ENCODE measurements at places on chromosomes 6 and 20.

- DNase-seq = no peak
Observed at GRCh38 chr6:22899426-22899825, 330.1 kb downstream of the HDGFL1 start.

- no peak for DNase-seq
Observed at GRCh38 chr20:51608061-51608460, 65.5 kb upstream of the NFATC2 start.

- DNase-seq = no peak
Observed at GRCh38 chr6:70411542-70412251, 1.6 kb upstream of the FAM135A start.

GRCh38 chr6:110053395-110054240, 75.5 kb downstream of the GPR6 start:
- DNase-seq = no peak

GRCh38 chr20:5652626-5653553, 97.3 kb upstream of the SHLD1 start:
- no peak for DNase-seq

DNA sequence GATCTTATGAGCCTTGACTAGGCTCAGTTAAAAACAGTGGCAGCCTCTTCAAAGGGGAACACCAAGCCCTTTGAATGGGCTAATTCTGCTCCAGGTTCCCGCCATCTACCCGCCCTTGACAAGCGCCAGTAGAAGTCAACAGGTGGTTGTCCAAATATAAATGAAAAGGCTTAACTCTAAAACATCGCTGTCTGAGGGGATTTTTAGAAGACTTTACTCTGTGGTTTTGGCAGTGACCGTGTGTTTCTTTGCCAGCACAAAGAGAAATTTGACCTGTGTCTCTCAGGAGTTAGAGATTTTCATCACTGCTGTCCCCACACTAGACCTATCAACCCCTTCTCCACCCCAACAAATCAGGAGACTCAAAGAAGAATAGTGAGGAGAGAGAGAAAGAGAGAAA, 19.8 kb upstream of the SIM1 start:
- no peak for DNase-seq

DNA sequence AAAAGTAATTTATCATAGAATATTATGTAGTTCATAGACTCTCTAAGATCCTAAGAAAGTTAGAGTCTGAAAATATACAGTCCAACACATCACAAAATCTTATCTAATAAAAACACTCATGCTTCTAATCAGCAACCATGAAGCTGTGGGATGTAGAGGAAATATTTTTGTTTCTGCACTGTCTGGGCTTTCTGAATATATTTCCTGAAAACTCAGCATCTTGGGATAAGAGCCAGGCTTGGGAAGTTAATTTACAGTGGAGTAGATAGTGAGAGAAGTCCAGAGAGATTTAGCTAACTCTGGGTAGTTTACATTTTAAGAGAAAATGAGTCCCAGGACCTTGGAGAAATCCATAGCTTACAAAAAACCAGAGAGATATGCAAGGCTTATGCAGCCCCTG, 150.4 kb upstream of the BMP5 start:
- no peak for DNase-seq

GRCh38 chr6:117907601-117908245, 659 bp downstream of the SLC35F1 start:
- no peak for DNase-seq

- no peak for DNase-seq
Observed at GRCh38 chr6:66866801-66867200, 1159.8 kb upstream of the EYS start.

- DNase-seq = no peak
Observed at GRCh38 chr20:18734525-18735189, 78.9 kb upstream of the SCP2D1 start.

DNA sequence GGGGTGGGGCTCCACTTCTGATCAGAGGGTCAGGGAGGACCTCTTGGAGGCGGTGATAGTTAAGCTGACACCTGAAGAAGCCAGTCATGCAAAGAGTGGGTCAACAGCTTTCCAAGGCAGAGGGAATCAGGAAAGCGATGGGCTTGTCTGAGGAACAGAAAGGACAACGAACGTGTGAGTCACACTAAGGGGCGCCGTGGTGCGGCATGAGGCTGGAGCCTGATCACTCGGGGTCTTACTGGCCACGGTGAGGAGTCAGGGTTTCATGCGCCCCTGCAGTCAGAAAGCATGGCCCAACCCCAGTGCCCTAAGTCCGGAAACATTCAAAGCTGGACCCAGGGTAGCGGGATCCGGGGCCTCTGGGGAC, 50.6 kb upstream of the SLC32A1 start:
- DNase-seq = no peak

GRCh38 chr20:50191065-50191543, 474 bp downstream of the CEBPB start:
- no peak for DNase-seq

DNA sequence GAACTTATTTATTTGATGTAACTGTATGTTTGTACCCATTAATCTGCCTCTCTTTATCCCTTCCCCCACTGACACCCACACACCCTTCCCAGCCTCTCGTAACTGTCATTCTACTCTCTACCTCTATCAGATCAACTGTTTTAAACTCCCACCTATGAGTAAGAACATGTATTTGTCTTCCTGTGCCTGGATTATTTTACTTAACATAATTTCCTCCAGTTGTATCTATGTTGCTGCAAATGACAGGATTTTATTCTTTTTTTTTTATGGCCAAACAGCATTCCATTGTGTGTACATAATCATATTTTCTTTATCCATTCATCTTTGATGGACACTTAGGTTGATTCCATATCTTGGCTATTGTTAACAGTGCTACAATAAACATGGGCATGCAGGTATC, 49.3 kb downstream of the PHACTR2 start:
- no peak for DNase-seq

- no peak for DNase-seq
Observed at GRCh38 chr6:56664029-56664428, 21.3 kb upstream of the DST start.

GRCh38 chr6:158548418-158549161, 11.3 kb upstream of the TMEM181 start:
- no peak for DNase-seq

- no peak for DNase-seq
Observed at GRCh38 chr6:36867471-36868224, 7.0 kb downstream of the PPIL1 start.

GRCh38 chr6:166379800-166380199, 2.9 kb downstream of the MPC1 start:
- no peak for DNase-seq

DNA sequence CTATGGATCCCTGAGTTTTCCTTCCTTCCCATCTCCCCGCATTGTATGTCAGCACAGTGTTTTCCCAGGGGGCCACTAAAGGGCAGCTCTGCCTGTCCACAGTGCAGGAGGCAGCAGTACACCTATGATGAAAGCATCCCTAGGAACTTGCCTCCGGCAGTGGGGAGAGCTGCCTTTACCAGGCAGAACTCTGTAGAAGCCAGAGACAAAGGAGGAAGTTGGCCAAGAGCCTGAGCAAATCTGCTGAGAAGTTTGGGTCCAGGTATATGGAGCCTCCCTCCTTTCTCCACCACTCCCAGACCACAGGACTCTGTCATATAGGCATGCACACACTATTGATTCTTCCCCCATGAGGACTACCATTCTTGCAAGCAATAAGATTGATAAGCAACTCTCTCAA, 282.7 kb downstream of the TBC1D7 start:
- no peak for DNase-seq

GRCh38 chr6:9116026-9116425, 680.7 kb upstream of the SLC35B3 start:
- DNase-seq = no peak

GRCh38 chr20:24470746-24471582, 1.5 kb downstream of the SYNDIG1 start:
- peak; percentile 15 for DNase-seq

- DNase-seq = no peak
Observed at GRCh38 chr6:15287670-15288375, 42.0 kb downstream of the JARID2 start.

DNA sequence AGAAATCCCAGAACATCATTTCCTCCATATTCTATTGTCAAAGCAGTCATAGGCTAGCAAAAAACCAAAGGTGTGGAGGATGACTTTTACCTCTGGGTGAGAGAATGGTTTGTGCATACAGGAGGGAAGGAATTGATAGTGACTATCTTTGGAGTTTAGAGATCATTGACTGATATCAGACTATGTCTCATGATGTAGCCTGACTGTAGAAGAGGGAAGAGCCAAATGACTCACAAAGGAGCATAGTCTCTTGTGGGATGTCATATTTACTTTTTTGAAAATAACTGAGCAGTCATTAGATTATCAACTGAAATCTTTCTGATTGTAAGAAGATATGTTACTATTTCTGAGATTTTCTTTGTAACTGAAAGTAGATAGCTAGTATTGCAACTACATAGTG, 158.5 kb downstream of the FLRT3 start:
- DNase-seq = no peak

GRCh38 chr6:112289038-112289566, 34.7 kb upstream of the LAMA4 start:
- DNase-seq = peak; percentile 68

DNA sequence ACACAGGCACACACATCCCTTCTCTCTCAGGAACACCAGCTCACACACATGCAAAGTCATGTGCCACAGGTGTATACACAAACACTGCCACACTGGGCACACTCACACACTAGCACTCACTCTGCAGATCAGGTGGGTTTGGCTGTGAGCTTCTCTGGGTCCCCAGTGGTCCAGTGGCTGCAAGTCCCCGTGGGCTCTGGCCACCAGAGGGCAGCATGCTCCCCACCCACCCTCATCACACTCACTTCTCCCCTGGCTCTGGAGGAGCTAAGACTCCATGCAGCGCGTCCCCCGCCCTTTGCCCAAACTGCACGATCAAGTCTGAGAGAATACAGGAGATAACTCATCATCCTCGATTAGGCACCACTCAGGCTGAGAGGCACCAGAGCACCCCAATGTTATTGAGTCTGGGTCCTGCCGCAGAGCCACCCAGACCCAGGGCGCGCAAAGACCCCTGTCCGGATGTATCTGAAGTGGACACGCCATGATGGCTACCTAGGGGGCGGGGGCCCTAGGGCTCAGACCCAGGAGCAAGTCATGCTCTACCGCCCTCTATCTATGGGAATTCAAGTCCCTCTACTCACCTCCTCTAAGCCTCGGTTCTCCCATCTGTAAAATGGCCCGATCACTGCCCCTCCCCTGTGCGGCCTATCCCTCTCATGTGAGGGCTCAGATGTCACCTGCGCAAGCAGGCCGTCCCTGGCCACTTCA, 90.5 kb downstream of the GRM4 start:
- peak; percentile 25 for DNase-seq

DNA sequence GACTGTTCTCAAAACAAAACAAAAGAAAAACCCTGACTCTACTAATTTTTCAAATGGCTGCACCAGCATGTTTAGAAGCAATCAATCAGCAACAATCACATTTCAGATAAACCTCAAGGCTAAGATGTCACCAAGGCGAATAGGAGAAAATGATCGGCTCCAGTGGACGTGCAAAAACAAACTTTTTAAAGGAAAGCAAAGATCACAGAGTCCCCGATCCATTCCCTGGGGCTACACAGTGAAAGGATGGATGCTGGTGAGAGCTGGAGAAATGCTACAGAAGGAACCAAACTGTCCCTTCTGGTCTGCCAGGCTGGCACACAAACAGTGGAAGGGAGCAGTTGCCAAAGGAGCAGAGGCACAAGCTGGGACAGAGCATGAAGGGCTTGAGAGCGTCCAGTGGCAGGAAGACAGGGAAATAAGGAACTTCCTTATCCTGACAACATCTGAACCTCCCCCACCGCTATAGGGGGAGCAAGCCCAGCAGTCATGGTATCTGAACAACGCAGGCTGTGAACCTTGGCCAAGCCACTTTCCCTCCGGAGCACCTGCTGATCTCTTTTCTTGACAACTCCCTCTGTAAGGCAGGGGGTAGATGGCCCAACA, 73.7 kb upstream of the HIVEP1 start:
- no peak for DNase-seq

DNA sequence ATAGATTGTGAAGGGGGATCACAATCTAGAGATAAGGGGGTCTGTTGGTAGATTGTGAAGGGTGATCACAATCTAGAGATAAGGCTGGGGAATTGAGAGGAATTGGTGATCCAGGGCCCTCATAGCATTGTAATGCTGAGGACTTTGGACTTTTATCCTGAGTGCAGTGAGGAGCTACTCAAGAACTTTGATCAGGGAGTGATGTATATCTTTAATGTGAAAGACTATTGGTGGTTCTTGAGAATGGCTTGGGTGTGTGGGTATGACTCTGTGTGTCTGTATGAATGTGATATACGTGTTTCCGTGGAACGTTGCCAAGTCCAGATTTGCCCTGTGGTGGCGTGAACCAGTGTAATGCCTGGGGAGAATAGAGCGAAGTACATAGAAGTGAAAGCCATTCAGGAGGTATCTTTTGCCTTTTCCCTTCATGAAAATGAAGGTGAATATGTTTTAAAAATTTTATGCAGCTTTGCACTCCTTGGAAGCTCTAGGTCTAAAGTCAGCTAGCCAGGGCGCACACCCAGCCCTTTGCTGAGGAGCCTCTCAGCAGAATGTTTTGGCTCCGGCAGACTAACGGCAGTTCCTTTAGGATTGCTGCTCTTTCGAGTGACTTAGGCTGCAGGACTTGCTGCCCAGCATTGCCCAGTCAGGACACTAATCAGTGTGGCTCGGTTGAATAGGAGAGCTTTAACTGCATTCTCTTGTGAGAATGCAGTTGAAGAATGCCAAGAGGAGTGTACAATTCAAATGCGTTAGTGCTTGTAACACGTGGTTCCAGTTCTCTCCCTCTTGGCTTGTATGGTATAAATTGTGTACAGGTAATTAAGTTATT, 3.5 kb downstream of the ZFAND3 start:
- DNase-seq = peak; percentile 23

All from NCI-H446 treated with DMSO at 0.1 percent for 48 hours (cell line).